ENCODE measurements at places on chromosomes 6 and 20.

DNA sequence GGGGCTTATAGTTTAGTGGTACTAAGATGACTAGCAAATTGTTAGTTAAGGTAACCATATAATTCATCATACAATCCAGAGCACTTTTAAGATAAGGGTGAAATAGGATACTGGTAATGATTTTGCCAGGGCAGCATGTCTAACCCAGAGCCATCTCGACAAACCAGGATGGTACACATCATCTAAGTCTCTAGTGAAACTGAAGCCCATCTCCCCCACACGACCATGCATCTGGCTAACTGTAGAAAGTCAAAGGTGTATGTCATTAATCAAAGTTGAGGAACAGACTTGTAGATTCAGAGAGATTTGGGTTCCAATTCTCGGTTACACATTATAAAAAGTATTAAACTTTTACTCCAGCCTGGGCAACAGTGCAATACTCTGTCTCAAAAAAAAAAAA lies 78.3 kb downstream of the PRKN start:
- no peak for DNase-seq

- no peak for DNase-seq
These were observed 57.1 kb upstream of the MLN start for GRCh38 chr6:33860706-33861474.

- DNase-seq: no peak
These were observed 82.6 kb downstream of the SERAC1 start for GRCh38 chr6:158085261-158086053.

DNA sequence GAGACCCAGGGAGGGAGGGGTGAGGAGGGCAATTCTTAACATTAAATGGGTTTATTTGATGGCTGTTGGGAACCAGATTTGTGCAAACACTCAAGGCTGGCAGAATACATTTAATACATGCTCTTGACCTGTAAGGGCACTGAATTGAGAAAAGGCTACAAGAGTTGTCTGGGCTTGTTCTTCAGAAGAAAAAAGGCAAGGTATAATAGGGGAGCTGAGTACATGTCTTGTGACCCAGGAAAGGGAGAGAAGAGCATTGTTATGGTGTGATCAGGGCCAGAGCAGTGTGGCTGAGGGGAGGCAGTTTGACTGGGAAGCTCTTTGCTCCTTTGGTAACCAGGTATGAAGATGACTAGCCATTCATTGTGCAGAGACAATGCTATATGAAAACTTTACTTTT lies 18.9 kb downstream of the KLHL31 start:
- peak; percentile 25 for DNase-seq

DNA sequence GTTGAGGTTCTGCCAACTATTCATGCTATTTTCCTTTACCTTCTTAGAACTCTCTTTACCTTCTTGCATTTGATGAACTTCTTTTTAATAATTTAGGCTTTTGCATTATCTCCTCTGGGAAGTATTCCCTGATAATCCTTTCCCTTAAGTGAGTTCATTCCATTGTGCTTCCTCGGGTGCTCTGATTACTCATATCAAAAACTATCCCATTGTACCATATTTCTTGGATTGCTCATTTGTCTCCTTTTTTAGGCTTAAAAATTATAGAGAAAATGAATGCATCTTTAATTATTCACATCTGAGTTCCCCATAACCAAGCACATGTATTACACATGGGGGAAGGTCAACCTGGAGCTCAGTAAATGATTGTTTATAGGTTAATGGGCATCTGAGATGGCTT lies 2.5 kb downstream of the CALHM4 start:
- DNase-seq: no peak

DNA sequence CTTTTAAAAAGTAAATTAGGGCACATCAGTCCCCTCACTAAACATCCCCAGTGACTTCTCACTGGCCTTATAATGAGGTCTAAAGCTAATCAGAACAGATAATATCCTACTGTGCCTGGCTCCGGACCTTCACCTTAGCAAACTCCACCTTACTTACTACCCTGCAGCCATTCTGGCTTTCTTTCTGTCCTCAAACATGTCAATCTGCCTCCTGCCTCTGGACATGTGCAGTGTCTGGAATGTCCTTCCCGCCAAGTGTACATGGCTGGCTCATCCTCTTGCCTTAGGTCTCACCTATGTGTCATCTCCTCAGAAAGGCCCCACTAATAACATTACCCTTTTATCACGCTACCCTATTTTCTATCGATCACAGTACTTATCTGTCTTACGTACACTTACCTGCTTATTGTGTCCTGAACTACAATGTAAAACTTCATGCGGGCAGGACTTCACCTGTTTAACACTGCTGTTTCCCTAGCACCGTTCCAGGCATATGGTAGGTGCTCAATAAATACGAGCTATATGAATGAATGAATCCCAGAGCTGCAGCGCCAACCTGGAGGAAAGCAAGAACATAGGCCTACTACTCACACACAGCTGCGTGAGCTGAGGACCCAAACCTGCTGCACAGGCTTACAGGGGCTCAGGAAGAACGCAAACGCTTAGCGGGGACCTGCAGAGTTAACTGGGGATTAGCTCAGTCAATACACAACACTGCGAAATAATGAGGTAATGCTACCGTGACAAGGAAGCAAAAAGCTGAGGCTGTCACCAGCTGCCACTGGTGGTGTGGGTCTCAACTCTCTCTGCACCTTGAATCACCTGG lies 991 bp downstream of the UQCC2 start:
- DNase-seq: no peak

- DNase-seq: no peak
These were observed 21.8 kb upstream of the PKHD1 start for GRCh38 chr6:52109171-52109571.

DNA sequence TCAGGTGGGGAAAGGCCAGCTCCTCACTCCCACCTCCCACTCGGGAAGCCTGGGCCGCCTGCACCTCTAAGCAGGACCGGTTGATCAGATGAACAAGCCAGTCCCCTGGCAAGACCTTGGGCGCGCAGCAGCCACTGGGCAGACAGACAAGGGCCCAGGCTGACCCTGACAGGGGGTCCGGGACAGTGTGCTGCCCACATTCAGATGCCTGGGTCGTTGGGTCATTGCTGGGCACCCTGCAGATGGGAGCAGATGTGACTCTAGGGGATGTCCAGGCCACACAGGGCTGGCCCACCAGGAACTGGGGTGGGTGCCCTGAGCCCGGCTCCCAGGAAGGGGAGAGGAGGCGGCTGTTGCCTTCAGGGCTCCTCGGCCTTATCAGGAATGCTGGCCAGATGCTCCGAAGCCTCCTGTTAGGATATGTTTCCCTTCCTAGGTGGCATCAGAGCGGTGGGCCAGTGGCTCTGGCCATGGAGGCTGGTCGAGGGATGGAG lies 17.3 kb upstream of the FRMD1 start:
- no peak for DNase-seq

DNA sequence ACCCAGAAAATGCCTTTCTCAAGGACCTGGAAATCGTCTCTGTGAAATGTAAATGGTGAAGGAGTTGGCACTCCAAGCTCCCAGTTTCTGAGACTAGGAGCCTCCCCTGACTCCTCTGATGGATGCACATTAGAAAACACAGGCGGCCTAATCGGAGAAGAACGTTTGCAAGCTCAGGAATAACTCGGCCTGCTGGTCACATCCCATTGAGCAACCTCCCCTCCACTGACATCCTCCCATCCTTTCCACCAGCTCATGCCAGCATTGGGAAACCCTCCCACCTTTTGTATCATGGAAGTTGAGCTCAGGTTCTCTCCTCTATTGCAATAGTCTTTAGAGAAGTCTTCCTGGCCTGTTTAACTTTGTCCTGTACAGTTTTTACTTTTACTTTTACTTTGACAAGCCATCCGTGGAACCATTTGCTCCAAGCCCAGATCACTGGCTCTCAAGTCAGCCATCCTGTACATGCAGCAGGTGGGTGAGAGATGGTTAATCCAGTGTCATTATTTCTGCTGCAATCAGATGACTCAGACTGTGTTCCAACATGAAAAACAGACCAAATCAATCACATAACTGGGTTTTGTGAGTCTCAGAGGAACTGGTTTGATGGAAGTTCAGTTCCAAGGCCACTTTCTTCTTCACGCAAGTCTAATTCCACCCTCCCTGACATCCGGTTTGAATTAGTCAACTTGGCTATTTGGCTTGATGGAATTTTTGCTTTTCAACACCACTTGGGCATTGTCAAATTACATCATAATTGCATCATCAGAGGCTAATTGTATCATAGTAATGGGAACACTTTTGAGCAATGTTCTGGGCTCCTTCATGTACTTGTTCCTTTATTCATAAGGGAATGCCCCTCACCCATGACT lies 619.4 kb upstream of the CDH4 start:
- DNase-seq: no peak

DNA sequence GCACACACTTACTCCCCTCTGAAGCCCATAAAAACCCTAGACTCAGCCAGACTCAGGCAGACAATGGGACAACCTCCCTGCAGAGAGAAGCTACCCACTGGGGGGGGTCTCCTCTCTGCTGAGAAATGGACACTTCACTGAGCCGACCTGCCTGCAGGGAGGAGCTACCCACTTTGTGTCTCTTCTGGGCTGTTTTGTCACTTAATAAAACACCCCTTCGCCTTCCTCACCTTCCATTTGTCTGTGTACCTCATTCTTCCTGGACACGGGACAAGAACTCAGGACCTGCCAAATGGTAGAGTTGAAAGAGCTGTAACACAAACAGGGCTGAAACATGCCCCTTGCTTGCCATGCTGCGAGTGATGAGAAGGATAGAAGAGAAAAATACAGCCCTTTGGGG lies 151.7 kb upstream of the HDDC2 start:
- DNase-seq: no peak

DNA sequence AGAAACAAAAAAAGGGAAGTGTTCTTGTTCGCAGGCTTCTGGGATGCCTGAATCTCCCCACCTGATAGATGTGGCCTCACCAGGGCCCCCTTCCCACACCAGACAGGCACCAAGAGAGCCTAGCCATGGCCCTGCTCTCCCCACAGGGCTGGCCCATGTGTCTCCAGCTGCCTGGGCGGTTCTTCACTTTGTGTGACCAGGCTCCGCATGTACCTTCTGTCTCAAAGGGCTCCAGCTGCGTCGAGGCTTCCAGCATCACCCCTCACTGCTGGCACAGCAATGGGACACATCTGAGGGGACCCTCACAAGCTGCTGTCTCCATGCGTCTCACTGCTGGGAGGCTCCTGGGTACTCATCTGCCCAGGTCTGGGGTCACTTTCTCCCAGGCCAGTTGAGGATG lies 362.9 kb downstream of the ZFAND3 start:
- no peak for DNase-seq

GRCh38 chr6:4370066-4370465 lies 234.7 kb upstream of the ECI2 start:
- DNase-seq: no peak

- no peak for DNase-seq
These were observed 387.7 kb downstream of the PAX1 start for GRCh38 chr20:22093122-22093521.

GRCh38 chr6:53302678-53303360 lies 45.9 kb downstream of the ELOVL5 start:
- no peak for DNase-seq

- no peak for DNase-seq
These were observed 191.1 kb downstream of the EYA4 start for GRCh38 chr6:133432021-133432989.

DNA sequence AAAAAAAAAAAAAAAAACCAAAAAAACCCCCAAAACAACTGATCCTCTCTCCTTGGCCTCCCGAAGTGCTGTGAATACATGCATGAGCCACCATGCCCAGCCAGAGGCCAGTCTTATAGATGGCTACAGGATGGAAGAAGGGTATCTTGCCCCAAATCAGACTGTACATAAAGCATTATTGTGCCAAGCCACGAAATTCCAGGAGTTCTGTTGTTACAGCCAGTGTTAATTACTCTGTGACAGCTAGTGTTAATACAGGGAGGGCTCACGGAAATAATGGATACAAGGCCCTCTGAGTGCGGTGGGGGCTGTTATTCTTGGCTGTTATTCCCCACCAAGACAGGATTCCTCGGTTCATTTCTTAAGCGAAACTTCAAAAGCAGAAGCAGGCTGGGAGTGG lies 1.4 kb upstream of the CLPSL2 start:
- no peak for DNase-seq

DNA sequence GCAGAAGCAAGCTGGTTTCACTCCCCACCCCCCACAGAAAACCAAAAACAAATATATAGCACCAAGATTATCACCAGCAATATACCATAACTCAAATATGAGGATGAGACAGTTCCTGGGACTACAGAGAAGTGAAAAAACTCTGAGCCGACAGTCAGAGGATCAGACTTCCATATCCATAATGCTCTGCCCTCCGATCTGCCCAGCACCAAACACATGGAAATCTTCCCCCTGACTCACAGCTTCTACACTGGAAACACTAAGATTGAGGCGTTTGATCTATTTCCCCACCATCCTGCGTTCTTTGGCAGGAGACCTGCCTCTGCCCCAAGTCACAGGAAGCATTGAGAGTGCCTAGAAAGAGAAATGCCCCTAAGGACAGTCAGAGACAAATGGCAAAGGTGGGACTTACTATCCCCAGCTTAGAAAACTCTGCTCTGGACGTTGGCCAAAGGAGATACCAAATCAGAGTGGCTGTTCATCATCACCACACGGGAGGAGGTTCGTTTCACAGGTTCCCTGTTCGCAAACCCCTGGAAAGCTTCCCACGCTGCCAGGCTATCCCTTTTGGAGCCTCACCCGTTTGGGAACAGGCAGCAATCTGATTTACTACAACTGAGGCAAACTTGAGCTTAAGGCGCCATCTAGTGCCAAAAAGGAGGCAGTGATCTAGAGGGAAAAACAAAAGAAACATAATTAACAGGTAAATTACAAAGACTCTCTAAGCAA lies 48.7 kb upstream of the SRSF6 start:
- peak; percentile 3 for DNase-seq

GRCh38 chr6:56364431-56364826 lies 117.0 kb upstream of the COL21A1 start:
- DNase-seq: no peak

- DNase-seq: no peak
These were observed 3.7 kb downstream of the COL20A1 start for GRCh38 chr20:63296531-63297299.

GRCh38 chr6:21741221-21742109 lies 147.9 kb downstream of the SOX4 start:
- DNase-seq: peak; percentile 52

DNA sequence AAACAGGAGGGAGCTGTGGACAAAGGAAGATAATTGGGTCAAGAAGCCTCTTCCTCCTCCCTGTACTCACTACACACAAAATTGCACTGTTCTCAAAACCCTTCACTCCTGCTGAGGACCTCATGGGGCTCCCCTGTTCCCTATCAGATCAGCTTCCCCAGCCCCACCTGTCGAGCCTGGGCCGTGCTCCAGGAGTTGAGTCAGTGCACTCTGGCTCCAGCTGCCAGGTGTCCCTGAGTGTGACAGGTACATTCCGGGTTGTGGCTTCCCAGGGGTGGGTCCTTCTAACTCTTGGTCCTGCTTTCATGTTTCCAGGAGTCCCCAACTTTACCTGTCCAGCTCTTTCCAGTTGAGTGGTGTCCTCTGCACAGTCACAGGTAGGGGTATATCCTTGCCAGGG lies 8.4 kb downstream of the RAB5IF start:
- no peak for DNase-seq

DNA sequence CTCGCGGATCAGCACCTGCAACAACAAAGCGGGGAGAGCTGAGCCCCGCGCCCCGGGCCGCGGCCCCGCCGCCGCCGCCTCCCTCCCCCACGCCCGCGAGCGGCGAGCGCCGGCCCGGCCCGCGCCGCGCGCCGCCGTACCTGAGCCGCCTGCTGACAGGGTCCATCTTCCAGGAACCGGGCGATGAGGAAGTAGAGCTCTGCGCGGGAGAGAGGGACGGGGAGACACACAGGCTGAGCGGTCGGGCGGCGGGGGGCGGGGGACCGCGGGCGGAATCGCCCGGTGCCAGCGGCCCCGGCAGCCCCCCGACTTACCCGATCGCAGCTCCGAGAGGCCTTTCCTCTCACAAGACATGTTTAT lies 359 bp downstream of the PHIP start:
- DNase-seq: no peak

All from NCI-H2227 treated with DMSO at 0.1 percent for 48 hours (cell line).